ENCODE measurements at places on chromosomes 2 and 18.

DNA sequence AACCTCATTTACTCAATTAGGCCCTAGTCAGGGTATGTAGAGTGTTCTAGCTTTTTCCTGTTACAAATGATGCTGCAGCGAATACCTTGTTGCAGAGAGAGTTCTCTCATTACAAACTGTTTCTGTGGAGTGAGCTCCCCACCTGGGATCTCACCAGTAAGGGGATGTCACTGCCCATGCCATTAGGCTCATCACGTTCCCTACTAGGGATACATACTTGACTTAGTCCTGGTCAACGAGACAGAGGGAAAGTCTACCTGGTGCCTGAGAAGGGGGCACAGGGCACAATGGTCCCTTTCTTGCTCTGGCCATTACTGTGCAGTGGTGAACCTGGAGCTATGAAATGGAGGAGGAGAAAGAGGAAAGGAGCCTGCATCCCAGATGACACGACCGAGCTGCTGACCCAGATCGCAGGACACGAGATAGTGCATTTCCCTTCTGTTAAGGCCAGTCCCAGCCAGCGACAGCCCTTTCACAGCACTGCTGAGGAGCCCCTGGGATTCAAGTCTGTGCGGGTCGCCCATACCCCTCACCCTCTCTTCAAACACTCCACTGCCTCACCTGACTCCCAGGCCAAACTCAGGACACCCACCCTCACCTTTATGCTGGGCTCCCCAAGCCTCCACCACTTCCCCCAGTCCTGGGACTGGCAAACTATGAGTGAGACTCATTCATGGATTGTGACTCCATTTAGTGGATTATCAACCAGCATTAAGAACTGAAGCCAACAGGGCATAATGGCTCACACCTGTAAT, 16.0 kb downstream of the MALL start:
- no peak for DNase-seq

DNA sequence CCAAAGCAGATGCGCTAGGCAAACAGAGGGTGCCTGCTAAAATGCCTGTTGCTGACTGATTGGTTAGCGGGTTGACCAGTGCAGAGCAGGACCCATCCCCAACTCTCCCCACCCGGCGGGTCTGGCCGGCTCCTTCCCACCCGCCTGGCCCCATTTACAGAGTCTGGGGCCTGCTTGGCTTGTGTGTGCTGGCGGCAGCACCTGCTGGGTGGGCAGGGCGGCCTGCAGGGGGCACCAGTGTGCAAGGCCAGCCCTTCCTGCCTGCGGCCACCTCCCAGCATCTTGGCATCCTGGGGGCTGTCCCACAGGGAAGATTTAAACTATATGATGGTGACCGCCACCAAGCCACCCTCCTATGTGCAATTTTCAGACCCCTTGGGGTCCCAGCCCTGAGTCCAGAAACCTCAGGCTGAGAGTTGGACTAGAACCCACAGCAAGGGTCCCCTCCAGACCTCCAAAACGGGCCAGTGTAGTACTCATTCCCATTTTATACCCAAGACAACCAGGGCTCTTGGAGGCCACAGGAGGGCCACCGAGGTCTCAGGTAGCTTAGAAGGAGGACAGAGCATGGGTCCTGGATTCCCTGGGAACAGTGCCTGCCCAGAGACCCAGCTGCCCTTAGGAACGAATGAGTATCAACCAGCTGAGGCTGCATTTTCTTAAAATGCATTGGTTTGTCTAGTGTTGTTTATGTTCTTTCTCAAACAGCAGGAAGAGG, 173.6 kb downstream of the SMAD7 start:
- peak; percentile 71 for DNase-seq

DNA sequence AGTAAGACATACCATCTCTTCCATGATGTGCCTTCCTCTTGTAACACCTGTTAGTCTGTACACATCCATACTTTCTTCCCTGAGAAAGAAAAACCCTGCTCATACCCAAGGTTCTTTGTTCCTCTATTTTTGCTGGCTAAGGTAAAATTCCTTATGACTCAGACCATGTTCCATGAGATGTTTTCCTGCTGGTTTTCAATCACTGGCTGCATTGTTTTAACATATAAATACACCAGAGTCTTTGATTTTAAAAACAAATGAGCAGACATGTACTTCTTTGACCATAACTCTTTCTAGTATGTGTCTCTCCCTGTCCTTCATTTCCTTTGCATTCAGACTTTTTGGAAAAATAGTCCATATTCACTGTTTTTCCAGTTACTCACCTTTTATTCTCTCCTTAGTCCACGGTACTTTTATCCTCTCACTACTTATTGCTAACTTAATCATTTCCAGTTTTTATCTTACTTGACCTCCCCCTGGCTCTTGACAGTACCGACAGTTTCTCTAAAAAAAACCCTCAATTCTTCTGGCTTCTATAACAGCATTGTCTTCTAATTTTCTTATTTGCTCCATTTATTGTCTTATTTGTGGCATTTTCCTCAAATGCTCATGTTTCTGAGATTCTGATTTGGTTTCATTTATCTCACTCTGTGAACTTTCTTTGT, 4.3 kb downstream of the VAPA start:
- peak; percentile 61 for DNase-seq

DNA sequence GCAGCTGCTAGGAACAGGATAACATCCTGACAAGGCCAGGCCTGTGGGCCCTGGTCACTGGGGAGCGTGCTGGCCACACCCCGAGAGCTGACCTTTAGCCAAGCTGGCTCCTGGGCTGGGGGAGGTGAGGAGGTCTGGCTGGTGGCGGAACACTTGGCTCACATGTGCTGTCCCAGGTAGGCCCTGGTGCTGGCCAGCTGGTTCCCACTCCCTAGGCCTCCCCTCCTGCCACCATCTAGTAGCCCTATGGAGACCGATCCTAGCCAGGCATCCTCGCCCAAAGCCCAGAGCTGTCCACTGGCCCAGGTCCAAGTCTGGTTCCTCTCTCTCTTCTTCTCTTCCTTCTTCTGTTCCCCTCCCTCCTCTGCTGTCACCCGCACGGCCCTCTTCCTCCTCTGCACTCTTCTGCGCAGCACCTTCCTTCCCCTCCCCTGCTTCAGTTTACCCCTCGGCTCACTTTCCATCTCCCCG, 52.4 kb downstream of the TNS1 start:
- DNase-seq = no peak

DNA sequence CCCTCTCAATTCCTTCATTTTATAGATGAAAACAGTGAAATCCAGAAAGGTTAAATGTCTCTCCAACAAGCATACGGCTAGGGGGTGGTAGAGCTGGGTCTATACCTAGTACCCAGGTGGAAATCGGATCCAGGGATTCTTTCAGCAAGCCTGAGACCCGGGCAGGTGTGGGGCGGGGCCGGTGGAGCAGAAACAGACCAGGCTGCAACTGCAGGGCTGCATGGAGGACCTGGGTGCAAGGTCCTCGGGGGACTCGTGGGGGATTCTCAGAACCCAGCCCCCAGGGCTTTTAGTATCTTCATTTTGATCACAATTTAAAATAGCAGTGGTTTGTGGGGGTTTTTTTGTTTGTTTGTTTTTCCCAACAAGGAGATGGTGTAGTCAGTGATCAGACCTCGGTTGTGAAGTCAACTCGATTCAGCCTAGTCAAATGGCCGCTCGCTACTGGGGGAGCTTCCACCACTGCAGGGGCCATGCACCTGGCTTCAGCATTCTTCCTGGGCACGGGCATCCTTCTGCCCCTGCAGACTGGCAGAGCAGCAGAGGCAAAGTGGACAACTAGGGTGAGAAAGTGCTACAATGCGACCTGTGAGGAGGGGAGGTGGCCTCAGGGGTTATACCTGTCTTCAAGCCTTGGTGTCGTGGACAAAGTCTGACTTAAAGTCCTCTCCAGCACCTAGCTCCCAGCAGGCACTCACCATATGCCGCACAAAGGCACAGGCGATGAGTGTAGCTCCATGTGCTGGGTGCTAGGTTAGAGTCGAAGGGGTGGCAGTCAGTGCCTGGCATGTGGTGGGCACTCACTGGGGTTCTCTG, 46.3 kb downstream of the GORASP2 start:
- no peak for DNase-seq

DNA sequence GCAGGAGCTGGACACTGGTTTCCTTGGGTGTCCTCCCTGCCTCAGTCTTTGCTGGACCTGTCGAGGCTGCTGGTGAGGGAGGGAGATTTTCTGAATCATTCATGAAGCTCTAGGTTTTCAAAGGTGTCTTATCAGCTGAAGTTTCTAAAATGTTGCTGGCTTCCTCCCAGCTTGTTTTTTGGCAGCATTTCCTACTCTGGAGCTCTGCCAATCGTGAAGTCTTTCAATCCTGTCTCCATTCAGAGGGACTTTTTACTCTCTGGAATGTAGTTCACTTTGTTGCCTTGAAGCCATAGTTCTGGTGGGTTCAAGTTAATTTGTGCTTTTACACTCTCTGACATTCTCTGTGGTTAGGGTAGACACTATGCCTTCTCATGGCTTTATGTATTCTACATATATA, 23.9 kb downstream of the SNTG2 start:
- no peak for DNase-seq

DNA sequence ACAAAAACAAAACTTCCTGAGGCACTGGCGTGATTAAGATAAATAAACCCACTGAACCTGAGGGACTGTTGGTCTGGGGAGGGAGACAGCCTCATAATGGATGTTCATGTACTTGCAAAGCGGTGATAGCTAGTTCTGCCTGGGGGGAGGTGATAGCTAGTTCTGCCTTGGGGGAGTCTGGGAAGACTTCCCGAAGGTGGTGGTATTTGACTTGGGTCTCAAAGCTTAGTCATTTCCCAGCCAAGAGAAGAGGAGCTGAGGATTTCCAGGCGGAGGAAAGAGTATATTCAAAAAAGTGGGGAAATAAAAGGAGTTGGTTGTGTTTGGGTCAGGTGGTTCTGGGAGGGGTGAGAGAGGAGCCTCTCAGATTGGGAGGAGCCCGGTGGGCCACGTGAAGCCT, 24.7 kb downstream of the DGKD start:
- no peak for DNase-seq

GRCh38 chr2:23283653-23284052, 101.3 kb upstream of the KLHL29 start:
- DNase-seq = peak; percentile 62

GRCh38 chr18:6733758-6734157, 4.2 kb downstream of the ARHGAP28 start:
- DNase-seq = no peak

GRCh38 chr2:141653184-141653583, 477.6 kb downstream of the LRP1B start:
- DNase-seq = no peak

GRCh38 chr2:145012806-145013205, 492.9 kb upstream of the ZEB2 start:
- no peak for DNase-seq

GRCh38 chr2:101627285-101628029, 70.0 kb upstream of the MAP4K4 start:
- DNase-seq = no peak

DNA sequence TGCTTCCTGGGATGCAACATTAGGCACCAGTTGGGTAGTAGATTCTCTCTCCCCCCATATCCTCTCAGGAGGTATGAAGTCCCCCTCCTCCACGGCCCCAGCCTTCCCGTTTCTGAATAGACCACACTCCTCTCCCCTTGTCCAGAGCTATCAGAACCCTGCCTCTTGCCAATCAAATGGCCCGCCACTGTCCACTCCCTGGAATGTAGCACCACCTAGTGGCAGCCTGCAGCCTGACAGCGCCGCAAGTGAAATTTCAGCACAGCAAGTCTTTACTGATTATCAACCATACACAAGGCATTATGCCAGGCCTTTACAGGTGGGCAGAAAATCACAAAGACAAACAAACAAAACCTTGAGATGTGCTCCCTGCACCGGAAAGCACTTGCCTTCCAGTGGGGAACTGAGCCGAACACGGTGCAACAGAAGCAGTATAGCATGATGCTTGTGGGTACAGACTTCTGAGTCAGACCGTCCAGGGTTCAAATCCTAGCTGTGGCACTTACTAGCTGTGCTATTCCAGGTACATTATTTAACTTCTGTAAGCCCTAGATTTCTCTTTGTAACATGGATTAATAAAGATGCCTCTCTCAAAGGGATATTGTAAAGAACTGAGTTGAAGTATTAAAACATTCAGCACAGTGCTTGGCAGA, 174.0 kb downstream of the SMAD2 start:
- DNase-seq = peak; percentile 51

DNA sequence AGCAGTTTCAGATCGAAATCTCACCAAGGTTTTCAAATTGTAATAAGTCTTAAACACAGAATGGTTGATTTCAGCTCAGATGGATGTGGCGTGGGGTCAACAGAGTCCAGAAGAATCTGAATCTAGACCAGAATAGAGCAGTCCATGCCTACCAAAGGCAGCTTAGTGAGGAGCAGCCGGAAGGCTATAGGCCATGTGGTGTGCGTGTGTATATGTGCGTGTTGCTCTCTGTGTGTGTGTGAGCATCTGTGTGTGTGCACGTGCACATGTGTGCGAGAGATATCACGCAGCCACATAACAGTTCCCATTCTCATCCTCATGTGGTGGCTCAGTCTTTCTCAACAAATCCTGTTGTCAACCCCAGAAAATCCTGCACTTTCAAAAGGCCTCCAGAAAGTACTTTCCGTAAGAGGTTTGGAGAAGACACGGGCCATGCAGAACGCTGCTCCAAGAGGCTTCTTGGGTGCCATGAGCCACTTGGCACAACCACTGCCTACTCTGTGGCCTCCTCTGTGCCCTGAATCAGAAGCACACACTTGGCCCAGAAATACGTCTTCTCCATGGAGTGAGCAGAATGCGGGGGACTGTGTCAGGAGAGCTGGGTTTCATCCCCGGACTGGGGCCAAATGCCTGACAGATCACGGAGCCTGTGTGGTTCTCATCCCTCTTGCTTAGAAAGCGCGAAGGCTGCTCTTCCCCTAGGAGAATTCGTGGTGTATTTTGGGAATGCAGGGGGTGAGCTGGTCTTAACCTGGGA, 67.3 kb downstream of the ACKR3 start:
- DNase-seq = no peak

DNA sequence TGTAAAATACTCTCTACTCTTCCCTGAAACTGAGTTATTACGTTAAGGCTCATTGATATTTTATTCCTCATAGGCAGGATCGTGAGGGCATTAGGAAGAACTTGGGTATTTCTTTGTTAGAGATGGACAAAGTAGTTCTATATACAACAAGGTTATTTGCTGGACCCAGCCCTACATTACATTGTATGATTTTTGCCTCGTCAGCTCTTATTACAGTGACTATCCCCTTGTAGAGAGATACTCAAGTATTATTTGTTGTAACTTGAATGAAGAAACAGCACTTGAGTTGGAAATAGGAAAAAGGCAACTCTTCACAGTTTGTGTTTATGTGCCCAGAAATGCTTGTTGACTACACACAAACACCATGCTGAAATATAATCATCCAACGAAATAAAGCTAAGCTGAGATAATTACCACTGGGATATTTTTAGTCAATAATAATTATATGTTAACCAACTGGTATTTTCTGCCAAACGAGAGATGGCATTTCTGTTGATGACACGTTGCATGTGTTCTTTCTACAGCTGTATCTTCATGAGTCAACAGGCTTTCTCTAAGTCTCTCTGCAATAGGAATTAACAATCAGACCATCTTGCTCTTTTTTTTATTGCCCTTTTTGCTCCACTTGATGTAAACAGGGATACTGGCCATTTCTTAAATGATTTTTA, 947.6 kb downstream of the DPP10 start:
- no peak for DNase-seq
